ENCODE measurements at places on chromosomes 3 and 15.

- DNase-seq, result no peak
Measured at GRCh38 chr15:63295341-63295740, 17.9 kb downstream of the APH1B start.

GRCh38 chr3:52068730-52069129 lies 12.4 kb upstream of the DUSP7 start:
- DNase-seq, result no peak

DNA sequence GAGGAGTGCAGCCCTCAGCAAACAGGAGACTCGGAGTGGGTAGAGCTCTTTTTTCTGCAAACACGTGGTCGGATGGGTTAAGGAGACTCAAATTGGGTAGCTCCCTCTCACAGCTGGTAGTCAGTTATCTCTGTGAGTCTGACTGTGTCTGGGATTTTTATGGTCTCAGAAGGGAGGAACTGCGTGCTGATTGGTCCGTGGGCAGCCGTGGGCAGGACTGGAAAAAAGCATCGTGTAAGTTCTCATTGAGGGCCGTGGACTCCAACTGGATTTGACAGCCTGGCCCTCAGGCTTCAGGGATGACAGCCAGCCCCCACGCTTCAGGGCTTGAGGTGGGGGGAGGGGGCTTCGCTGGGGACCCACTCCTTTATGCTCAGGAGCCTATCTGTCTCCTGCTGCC lies 463.9 kb downstream of the EPHA3 start:
- DNase-seq, result no peak

- DNase-seq, result no peak
Measured at GRCh38 chr3:82163907-82164520, 402.6 kb upstream of the GBE1 start.

DNA sequence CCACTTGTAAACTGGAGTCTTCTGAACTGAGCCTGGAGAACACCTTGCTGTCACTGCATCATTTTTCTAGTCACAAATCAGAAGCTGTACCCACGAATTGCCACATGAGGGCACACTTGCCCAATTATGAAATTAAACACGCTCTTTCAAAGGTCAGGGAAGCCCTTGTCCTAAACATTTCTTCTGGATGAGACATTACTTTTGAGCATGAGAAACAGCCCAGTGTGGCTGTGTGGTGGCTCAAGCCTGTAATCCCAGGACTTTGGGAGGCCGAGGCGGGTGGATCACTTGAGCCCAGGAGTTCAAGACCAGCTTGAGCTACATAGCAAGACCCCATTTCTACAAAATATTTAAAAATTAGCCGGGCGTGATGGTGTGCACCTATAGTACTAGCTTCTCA lies 27.5 kb upstream of the CFAP161 start:
- no peak for DNase-seq

- DNase-seq, result peak; percentile 63
Measured at GRCh38 chr3:49625071-49625470, 49.1 kb upstream of the APEH start.

DNA sequence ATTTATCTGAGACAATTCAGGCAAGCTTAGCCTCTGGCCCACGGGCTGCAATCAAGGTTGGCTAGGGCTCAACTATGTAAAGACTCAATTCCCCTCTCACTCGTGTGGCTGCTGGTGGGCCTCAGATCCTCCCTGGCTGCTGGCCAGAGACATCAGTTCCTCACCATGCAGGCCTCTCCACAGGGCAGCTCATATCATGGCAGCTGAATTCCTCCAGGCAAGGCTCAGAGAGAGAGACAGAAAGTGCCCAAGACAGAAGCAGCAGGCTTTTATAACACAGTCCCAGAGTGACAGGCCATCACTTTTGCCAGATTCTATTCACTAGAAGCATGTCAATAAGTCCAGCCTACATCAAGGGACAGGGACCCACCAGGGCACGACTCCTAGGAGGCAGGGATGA lies 63.2 kb downstream of the XXYLT1 start:
- no peak for DNase-seq

DNA sequence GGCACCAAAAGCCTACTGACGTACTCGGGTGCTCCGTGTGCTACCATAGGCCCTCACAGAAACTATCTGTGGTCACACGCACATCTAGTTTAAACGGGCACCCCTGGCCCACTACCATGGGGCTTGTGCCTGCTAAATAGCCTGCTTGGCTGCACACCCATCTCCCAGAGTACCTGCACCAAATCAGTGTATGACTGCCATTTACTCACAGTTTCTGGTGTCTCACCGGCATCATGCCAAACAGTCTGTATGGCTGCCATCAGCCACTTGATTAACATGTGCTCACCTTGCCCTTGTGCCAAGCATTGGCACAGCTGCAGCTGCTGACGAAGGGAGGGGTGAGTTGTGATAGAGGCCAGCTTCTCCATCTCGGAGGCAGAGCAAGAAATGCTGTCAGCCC lies 232.7 kb downstream of the IGSF11 start:
- no peak for DNase-seq

GRCh38 chr3:148079370-148079769 lies 618.3 kb upstream of the AGTR1 start:
- peak; percentile 39 for DNase-seq

DNA sequence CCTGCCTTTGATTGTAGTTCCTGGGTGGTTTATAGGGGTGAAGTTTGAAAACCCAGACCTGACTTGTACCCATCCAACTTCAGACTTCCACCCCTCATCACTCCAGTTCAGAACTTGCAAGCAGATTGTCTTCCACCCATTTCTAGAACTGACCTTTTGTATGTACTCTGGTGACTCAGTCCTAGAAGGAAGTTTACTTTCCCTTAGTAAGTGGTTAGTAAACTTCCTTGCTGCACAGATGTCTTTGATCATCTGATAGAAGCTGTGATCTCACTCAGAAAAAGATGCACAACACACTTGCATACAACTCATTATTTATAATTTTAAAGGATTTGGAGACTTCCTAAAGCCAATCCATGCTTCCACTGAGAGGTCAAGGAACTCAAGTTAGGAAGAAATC lies 368.0 kb downstream of the MFSD1 start:
- no peak for DNase-seq

DNA sequence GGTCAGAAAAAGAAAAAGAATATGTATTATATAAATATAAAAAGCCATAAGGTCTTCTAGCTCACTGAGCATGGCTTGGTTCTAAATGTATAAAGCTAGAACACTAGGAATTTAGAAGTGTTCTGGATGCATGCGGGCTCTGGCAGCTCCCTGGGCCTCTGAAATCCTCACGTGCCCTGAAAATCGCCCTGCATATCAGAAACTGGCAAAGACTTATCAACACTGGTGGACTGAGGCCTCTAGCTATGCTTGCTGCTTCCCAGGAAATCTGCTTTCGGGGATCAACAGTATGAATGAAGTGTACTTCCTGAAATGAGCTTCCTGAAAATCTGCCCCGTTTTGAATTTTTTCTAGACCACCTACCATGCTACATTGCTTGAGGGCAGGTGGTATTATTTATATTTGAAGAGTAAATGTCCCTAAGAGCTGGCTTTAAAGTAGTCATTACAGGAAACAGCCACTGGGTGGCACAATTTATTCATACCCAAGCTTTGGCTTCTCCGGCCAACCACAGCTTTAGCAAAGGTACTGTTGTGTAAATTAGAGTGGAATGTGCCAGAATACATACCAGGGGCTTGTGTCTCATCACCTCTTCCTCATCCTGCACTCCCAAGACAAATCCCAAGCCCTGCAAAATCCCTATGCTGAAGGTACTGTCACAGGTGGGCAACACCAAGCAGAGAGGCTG lies 17.7 kb downstream of the CRTAP start:
- no peak for DNase-seq

- DNase-seq, result no peak
Measured at GRCh38 chr3:58683466-58683865, 16.9 kb upstream of the FAM3D start.

GRCh38 chr3:30895329-30895728 lies 868 bp upstream of the GADL1 start:
- no peak for DNase-seq

DNA sequence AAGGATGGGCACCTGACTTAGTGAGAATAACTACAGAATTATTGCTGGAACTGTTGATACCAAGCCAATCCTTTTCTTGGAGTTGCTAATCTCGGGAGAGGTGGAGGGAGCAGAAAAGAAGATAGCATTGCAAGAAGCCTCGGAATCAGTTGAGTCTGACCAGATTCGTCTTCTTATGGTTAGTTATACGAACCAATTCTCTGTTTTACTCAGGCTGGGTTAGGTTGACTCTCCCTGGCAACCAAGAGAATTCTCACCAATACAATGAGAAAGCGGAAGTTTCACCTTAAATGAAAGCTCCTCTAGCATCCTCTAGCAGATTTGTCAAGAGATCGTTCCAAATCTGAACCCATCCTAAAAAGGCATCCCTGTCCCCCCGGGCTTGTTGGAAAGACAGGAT lies 43.5 kb upstream of the UBE2E1 start:
- DNase-seq, result no peak

GRCh38 chr3:151265866-151266265 lies 12.5 kb downstream of the P2RY14 start:
- no peak for DNase-seq

DNA sequence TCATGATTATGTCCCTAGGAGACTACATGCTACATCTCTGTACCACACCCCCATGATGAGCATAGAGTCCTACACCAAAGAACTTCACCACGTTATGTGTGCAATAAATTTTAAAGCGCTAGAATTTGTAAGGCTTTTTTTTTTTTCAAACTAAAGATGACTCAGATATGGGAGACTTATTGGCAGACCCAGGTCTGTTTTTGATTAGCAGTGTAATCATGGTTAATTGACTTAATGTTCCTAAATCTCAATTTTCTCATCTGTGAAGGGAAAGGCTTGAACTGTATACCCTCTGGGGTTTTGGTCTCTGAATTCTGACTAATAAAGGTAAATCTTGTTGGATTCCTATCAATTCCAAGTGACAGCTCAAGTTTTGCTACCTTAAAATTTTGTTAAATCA lies 26.4 kb downstream of the ABI3BP start:
- no peak for DNase-seq

GRCh38 chr3:152656214-152656971 lies 178.5 kb upstream of the P2RY1 start:
- no peak for DNase-seq

DNA sequence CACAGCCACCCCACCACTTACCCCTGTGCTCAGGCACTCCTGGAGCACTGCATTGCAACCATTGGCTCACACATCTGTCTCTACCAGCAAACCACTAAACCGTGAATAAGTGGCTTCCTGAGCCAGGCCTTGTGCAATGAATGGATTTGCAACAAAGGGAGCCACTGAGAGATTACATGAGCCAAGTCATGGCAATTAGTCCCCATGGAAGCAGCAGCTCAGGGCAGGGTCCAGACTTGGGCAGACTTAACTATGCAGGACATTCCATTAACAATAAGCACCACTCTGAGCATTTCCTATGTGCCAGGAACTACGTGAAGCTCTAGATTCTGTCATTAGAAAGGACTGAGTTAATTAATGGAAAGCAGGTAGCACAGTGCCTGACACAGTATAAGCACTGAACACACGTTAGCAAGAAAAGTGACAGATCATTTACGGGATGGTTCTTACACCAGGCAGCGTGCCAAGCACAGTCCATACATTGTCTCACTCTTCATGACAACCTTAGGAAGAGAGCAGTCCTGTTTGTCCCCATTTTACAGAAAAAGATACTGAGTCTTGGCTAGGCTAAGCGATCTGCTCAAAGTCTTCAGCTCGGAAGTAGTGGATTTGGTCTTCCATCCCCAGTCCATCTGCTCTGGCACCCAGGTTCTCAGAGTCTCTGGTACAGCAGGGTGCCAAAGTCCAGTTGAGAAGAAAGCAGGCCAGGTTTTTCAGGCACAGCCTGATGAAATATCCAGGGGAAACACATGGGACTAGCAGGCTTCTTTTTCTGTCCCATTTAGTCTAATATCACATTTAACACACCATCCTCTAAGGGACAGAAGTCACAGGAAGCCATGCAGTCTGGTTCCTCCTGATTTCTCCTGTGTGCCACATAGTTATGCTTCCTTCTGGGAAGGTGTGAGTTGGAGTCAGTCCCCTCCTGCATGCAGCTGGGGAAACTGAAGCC lies 44.1 kb downstream of the LIPC start:
- DNase-seq, result no peak

DNA sequence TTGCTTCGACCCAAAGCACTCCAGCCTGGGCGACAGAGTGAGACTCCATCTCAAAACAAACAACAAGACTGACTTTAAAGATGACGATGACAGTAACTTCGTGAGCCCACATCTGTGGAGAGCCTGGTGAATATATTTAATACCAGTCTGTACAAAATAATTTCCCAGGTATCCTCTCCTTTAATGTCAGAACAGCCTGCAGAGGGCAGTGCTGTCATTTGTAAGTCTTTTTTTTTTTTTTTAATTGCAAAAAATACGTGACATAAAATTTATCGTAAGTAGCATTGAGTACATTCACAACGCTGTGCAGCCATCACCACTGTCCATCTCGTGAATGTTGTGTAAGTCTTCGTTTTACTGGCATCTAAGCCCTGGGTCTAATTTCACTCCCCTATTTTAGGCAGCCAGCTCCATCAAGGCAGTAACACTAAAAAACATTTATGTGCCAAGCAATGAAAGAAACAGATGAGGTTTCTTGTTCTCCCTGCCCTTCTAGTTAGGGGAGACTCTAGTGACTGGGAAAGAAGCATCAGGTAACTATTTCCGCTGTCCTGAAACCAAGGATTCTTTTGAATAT lies 1.4 kb downstream of the HTD2 start:
- no peak for DNase-seq

GRCh38 chr3:41872157-41872556 lies 89.7 kb downstream of the ULK4 start:
- DNase-seq, result no peak

GRCh38 chr15:78685925-78686324 lies 44.9 kb upstream of the CHRNB4 start:
- no peak for DNase-seq

DNA sequence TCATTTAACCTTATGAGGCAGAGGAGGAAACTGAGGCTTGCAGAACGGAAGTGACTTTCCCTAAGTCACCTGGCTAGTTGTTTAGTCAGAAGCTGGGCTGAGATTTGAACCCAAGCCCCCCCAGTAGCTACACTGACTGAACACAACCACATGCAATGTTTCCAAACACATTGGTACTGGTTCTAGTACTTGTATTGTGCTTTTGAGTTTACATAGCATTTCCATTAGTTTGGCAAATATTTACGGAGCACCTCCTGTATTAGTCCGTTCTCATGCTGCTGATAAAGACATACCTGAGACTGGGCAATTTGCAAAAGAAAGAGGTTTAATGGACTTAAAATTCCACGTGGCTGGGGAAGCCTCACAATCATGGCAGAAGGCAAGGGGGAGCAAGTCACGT lies 56.3 kb upstream of the ITGA11 start:
- no peak for DNase-seq

DNA sequence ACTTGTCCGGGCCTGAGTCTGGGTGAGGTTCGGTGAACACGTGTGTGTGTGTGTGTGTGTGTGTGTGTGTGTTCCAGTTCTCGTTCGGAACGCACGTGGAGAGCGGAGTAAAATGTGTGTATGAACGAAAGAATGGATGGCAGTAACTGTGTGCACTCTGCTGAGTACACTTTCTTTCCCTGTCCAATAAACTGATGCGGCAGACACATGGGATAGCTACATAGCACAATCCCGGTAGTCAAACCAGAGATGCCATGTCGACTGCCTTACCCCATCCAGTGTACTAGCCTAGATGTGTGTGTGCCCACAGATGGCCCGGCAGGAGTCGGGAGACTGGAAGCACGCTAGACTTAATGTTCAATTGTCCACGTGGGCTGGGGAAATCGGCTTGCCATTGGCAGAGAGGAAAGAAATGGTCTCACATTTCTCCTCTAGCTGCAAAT lies 507 bp upstream of the GOLIM4 start:
- DNase-seq, result peak; percentile 70

GRCh38 chr15:31660816-31661215 lies 334.2 kb downstream of the KLF13 start:
- no peak for DNase-seq

- DNase-seq, result no peak
Measured at GRCh38 chr3:118181274-118181673, 853.4 kb downstream of the IGSF11 start.
